Activated CD8-positive, alpha-beta memory T cell treated with anti-CD3 and anti-CD28 coated beads for 4 hours (primary cell): ENCODE measurements at places on chromosomes 6 and 20.

- DNase-seq, result no peak
Observed at GRCh38 chr6:5937169-5937909, 69.4 kb downstream of the NRN1 start.

GRCh38 chr6:91149956-91150705 is 563.3 kb upstream of the MAP3K7 start:
- no peak for DNase-seq

- peak; percentile 77 for DNase-seq
Observed at GRCh38 chr6:33312361-33313104, 1.3 kb downstream of the TAPBP start.

GRCh38 chr6:32214126-32214525 is 9.7 kb downstream of the NOTCH4 start:
- no peak for DNase-seq

- no peak for DNase-seq
Observed at GRCh38 chr20:20342066-20342465, 25.8 kb upstream of the INSM1 start.

DNA sequence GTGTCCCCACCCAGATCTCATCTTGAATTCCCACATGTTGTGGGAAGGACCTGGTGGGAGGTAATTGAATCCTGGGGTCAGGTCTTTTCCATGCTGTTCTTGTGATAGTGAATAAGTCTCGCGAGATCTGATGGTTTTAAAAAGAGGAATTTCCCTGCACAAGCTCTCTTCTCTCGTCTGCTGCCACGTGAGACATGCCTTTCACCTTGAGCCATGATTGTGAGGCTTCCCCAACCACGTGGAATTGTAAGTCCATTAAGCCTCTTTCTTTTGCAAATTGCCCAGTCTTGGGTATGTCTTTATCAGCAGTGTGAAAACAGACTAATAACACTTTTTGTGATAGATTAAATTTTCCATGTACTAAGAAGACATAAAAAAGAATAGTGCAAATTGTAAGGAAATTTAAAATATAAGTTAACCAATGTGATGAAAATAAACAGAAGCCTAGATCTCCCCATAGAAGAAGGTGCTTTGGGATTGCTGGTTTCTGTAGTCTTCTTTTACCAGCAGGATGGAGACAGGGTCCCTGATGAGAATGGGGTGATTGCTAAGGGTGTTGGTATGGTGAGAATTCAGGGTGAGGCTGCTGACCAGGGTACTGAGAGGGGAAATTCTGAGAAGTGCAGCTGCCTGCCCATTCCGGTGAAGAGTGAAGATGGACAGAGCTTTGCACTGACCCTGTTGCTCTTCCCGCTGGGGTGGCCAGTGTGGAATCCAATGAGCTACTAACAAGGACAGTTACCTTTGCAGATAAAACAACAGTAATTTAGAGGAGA is 50.7 kb downstream of the BMP2 start:
- no peak for DNase-seq

- DNase-seq, result no peak
Observed at GRCh38 chr6:2870046-2870636, 28.5 kb upstream of the SERPINB1 start.

GRCh38 chr6:23790756-23791155 is 335.3 kb upstream of the NRSN1 start:
- no peak for DNase-seq

DNA sequence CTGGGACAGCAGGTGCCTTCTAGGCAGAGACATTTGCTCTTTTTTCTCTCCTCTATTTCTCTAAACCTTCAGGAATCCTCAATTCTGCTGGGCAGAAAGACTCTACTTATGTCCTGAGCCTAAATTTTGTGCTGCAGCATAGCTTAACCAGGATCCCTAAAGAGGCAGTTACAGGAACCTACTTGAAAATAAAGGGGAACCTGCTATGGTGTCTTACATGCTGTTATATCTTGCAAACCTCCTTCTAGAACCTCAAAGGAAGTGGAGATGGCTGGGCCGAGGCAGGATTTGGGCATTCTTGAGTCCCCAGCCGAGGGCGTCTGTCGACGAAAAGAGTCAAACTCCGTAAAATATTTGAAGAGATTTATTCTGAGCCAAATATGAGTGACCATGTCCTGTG is 17.1 kb upstream of the GMNN start:
- DNase-seq, result no peak

DNA sequence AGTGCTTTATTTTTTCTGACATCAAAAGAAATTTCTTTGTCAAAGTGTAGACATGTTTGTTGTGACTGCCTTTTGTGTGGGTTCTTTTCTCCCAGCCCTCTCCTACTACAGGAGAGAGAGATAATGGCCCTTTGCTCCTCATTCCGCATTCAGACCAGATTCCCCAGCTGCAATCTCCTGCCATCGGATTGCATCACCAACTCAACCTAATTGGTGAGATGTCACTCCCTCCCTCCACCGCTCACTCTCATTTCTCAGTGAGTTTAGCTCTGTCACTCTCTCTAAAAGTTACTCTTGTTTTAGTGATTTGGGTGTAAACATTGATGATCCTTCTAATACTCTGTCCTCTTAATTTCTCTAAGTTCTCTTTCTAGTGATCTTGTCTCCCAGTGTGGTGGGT is 22.7 kb downstream of the UTRN start:
- no peak for DNase-seq

GRCh38 chr6:161870236-161870901 is 596.5 kb upstream of the AGPAT4 start:
- DNase-seq, result no peak

- DNase-seq, result peak; percentile 75
Observed at GRCh38 chr6:30722280-30723112, 2.3 kb downstream of the TUBB start.

DNA sequence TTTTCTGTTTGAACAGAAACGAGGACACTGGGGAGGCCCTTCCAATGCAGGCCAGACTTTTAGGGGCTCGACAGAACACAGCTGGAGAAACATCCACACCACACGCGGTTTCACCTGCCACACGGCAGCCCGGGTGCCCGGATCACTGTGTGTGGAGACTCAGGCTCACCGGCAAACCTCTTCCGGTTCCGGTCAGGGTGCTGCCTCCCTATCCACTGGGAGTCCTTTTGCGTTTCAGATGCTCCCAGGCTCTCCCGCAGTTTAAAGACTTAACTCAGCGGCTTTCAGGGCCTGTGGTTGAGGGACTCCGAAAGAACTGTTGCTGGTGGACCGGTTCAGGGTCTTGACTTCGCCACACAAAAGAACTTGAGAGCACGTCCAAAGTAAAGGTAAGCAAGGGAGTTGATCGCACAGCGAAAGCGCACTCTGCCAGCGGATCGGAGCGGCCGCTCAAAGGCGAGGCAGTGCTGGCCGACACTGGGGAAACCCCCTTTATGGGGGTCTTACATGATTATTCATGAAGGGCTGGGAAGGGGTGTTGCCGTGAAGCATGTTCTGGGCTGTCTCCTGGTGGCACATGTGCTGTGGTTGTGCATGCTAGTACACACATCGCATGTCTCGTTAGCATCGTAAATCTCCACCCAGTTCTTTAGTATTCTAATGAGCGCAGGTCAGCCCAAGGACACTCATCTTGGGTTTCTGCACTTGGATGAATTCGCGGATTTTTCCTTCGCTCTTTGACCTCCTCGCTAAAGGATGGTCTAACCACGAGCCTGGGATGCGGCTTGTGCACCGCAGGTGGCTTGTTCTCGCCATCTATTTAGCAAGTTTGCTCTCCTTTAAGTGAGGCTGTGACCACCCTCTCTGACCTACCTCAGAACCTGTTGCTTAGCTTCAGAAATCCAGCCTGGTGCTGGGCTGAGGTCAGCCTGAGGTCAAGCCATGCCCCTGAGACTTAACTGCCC is 180.3 kb downstream of the CDH26 start:
- no peak for DNase-seq

- no peak for DNase-seq
Observed at GRCh38 chr20:19504251-19504650, 253.8 kb upstream of the RIN2 start.

GRCh38 chr6:3569816-3570215 is 113.0 kb upstream of the SLC22A23 start:
- DNase-seq, result no peak

- DNase-seq, result no peak
Observed at GRCh38 chr20:14049111-14049510, 53.8 kb downstream of the MACROD2 start.

- DNase-seq, result no peak
Observed at GRCh38 chr6:11931296-11932035, 80.6 kb upstream of the HIVEP1 start.

DNA sequence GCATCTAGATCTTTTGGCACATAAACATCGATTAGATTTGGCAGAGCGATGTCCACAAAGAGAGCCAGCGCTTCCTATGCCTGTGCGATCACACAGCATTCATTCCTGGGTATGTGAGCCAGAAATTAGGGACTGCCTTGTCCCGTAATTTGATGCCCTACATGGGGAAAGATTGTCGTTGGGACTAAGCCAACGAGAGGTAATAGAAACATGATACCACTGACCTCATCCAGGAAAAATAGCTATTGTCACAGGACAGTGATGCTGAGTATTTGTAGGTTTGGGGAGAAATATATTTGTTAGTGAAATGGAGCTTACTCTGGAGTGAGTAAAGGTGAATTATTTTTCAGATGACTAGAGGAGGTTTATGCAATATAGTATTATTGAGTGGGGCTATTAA is 154.0 kb downstream of the TSHZ2 start:
- no peak for DNase-seq

- no peak for DNase-seq
Observed at GRCh38 chr20:47531458-47531857, 29.8 kb downstream of the NCOA3 start.

DNA sequence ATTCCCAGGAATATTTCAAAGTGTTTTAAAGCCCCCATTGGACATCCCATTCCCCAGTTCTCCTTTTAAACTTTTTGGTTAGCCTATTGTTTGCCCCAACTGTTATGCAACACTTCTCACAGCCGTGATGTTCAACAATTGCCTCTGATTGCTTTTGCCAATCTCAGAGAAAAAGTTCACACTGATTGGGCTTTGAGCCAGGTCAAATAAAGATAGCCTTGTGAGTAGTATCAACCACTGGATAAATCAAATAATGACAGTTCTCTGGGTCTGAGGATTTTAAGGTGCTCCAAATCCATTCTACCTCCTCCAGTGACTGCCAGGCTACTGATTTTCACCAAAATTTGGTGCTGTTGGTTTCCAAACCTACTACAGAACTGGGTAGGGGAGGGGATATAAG is 19.1 kb upstream of the NOP56 start:
- DNase-seq, result no peak

DNA sequence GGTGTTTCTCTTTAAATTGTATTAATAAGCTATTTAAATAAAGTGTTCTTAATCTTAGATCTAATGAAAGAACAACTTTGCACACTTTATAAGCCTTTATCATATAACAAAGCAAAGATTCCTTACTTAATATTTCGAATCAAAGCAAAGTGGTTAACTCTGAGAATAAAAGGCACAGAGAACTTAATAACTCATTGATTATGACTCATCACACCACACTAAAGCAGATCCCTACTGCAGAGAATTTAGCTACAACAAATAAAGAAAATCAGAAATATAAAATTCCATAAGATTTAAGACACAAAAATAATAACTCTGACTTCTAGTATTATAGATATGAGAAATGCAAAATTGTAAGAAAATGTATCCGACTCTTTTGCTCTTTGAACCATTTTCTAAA is 135.6 kb upstream of the RUNX2 start:
- no peak for DNase-seq

GRCh38 chr6:18276610-18277236 is 12.4 kb upstream of the DEK start:
- DNase-seq, result no peak

- no peak for DNase-seq
Observed at GRCh38 chr20:8232332-8232731, 100.3 kb downstream of the PLCB1 start.

DNA sequence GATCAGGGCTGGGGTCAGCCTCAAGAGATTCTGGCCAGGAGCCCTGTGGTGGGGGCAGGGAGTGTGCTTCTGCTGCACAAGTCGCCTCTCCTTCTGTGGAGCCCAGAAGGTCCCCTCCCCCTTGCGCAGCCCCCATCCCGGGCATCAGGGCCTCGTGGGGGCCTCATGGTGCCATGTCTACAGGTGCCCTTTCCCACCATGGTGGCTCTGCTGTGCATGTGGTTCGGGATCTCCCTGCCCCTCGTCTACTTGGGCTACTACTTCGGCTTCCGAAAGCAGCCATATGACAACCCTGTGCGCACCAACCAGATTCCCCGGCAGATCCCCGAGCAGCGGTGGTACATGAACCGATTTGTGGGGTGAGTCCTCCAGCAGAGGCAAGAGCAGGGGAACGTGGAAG is 48.1 kb downstream of the TM9SF4 start:
- no peak for DNase-seq

GRCh38 chr6:118768904-118769325 is 117.5 kb upstream of the CEP85L start:
- DNase-seq, result no peak

GRCh38 chr6:117200067-117200466 is 65.3 kb upstream of the VGLL2 start:
- no peak for DNase-seq

DNA sequence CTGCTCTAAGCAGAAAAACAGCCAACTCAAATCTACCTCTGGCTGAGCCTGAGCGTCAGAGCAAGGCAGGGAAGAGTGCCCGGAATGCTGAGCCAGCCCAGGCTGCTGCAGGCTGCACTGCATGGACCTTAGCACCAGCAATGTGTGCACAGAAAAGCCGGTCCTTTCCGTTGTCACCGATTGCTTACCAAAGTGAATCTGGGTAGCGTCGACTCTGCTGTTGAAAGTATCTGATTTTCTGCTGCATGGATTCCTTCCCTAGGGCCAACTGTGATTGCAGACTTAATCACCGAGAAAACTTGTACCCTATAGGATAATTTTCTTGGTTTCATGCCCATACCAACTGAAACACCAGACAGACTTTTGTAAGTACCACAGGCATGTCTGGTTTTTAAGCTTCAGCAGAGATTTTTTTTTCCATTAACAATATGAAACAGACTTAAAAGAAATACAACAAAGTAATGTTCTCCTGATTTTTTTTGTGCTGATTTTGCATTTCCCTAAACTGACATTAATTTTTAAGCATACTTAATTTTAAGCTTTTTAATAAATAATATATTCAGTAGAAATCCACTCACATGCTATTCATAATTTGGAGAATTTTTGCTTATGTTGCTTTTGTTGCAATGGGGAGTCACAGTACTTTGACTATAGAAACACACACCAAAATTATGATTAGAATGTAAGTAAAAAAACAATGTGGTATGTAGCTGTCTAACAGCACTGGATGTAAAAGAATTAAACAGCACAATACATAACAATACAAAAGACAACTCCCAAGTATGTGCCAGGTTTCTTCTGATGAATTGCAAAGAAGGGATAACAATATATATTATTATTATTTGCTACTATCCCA is 218.0 kb downstream of the THBS2 start:
- no peak for DNase-seq

- no peak for DNase-seq
Observed at GRCh38 chr20:542777-543368, 717 bp downstream of the CSNK2A1 start.

GRCh38 chr20:32429343-32429742 is 71.2 kb downstream of the ASXL1 start:
- no peak for DNase-seq

- DNase-seq, result no peak
Observed at GRCh38 chr20:60286764-60287163, 328.5 kb downstream of the CDH26 start.
